GM10248 (cell line): ENCODE measurements at places on chromosomes 13 and 19.
A peak's percentile ranks its signal among the peaks of the same experiment; 100 is the strongest.

DNA sequence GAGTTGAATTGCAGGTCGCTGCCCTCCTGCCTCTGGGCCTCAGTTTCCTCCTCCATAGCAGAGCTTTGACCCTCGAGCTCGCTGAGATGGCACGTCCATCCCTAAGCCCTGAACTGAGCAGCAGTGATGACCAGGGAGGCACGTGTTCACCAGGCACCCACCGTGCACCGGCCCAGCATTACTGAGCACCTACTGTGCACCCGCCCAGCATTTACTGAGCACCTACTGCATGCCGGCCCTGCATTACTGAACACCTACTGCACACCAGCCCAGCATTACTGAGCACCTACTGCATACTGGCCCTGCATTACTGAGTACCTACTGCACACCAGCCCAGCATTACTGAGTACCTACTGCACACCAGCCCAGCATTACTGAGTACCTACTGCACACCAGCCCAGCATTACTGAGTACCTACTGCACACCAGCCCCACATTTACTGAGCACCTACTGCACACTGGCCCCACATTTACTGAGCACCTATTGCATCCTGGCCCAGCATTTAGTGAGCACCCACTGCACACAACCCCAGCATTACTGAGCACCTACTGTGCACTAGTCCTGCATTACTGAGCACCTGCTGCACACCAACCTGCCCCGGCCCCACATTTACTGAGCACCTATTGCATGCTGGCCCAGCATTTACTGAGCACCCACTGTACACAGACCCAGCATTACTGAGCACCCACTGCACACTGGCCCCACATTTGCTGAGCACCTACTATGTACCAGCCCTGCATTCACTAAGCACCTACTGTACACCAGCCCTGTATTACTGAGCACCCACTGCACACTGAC is 6.3 kb downstream of the TPGS1 start:
- DNase-seq = no peak

DNA sequence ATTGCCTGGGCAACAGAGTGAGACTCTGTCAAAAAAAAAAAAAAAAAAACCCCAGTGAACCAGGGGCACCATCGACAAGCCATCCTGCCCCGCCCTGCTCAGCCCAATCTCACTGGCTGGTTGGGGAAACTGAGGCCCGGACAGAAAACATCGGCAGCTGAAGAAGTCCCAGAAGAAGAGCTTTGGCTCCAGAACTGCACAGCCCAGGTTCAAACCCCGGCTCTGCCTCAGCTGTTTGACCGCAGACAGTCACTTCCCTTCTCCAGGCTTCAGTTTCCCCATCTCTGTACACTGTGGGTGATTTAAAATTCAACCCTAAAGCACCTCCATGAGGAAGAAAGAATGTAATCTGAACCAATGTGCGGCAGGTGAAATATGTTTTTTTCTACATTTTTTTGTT is 9.4 kb upstream of the SEMA6B start:
- no peak for DNase-seq

GRCh38 chr13:70964874-70965273 is 856.6 kb upstream of the KLHL1 start:
- DNase-seq = no peak

DNA sequence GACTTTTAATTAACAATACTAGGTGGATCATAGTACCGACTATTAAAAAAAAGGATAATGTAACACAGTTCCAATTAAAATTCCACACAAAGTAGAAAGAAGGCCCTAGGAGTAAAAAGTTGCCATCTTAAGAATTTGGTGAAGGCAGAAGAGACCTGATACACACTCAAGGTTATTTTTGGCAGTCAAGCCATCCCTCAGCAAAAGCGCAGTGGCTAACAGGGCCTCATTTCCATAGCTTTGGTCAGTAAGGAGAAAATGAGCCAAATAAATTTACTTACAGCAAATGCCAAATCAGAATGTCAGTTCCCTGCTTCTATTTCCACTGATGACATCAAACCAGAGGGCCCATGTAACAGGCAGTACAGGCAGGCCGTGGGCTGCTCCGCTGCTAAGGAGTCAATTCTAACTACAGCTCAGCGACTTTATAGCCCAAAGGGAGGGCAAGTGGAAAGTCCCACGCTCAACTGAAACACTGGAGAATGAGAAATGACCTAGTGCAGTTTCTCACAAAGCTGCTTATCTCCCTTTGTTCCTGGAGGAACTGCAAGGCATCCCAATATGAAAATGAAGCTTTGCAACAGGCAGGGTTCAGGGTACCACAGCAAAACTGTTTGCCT is 6.3 kb downstream of the ARGLU1 start:
- peak; percentile 54 for DNase-seq

- no peak for DNase-seq
Measured at GRCh38 chr13:79654520-79654919, 173.6 kb downstream of the NDFIP2 start.

GRCh38 chr19:30449673-30450072 is 77.5 kb downstream of the ZNF536 start:
- no peak for DNase-seq

DNA sequence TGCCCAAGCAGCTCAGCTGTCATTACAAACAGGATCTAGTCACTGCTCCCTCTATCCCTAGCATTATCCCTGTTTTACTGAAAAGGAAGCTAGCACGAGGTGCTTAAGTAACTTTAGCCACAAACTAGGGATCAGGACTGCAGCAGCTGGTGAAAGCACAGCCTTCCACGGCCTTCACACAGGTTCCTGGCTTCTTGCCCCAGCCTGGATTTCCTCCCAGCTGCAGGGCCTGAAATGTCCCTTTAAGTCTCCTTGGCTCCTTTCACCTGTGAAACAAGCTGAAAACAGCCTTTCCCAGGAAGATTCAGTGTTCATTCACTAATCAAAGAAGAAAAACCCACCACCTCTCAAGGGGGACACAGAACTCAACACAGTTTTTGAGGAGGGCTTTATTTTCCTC is 754.5 kb downstream of the DIAPH3 start:
- DNase-seq = no peak

DNA sequence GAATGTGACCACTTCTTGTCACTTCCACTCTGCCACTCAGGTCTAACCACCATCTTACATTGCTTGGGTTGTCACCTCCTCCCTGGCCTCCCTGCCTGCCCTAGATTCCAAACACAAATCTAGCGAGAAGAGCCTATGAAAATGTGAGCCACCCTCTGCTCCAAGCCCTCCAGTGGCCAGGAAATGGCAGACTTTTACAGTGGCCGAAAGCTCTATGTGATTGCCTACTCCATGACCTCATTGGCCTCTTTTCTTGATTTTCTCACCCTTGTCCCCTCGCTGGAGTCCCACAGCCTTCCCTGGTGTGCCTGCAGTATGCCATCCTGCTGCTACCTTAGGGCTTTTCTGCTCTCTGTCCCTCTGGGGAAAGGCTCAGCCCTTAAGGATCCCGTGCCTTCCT is 84.2 kb downstream of the LRCH1 start:
- DNase-seq = no peak
